Left forelimb (tissue), 1 donor: ENCODE measurements at places on chromosomes 5 and 9.

DNA sequence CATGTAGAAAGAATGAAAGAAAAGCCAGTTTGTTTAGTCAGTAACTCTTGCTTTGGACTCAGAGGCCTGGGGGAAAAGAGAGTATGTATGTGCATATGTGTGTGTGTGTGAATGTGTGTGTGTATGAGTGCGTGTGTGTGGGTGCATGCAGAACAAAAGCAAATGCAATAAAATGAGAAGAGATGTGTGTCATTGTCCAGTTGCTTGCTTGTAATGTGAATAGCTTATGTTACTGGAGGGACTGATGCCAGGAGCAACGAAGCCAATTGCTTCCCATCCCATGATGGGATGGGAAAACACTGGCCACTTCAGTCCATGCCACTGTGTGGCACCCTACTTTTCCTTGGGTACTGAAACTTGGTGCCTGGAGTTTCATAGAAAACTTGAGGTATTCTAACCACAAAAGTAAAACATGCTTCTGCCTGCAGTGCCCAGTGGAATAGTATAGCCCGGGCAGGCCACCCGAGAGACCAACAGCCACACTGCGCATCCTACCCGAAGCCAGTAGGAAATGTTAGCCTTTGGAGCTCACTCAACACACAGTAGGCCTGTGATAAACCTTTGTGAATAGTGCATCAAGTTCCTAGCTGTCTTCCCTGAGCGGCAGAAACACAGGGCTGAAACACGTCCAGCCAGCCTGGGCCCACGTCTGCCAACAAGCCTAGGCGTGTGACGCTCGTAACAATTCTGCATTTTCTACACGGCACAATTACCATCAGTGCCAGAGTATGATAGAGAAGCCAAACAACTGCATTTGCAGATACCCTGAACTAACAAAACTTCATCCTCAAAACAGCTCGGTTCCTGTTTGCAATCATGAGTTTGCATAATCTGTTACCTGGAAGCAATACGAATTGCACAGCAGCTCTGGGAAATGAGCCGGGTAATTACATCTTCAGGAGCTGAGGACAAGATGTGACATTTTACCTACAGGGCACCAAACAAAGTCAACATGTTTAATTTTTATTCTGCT, 198.1 kb downstream of the SYK start:
- no peak for DNase-seq

GRCh38 chr9:22992780-22993179, 546.2 kb downstream of the DMRTA1 start:
- no peak for DNase-seq

DNA sequence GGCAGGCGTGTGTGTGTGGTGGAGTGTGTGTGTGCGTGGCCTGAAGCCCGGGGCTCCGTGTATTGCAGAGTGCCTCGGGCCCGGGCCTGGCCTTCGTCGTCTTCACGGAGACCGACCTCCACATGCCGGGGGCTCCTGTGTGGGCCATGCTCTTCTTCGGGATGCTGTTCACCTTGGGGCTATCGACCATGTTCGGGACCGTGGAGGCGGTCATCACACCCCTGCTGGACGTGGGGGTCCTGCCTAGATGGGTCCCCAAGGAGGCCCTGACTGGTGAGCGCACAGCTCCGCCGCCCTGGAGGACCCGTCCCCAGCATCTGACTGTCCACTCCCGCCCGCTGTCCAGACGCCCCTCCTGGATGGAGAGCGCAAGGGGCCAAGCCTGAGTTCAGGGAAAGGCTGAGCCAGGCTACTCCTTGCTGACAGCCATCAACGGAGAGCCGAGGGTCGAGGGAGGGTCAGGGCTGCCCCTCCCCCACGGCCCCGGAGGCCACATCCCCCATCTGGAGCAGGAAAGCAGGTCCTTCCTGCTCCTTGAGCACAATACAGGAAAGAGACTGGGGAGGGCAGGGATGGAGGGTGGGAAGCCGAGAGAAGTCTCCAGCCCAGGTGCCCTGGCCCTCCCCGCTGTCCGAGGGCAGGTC, 18.4 kb downstream of the SLC6A18 start:
- no peak for DNase-seq

DNA sequence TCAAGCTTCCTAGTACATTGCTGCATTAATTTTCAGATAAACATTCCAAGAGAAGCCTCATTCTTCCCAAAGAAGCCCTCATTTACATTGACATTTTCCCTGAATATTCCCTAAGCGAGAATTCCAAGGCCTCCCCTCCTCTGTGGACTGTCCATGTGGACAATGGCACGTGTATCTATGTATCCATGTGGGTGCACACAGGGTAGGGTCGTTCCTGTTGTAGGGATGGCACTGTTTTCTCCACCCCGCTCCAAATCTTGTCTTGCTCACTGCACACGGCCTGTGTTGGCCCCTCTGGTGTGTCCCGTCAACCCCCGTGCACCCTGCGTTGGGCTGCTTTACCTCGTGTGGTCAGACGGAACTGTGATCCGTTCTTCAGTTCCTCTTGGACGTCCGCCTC, 104.7 kb upstream of the IRX2 start:
- no peak for DNase-seq

- DNase-seq, result no peak
These were observed 407.0 kb upstream of the GRAMD2B start for GRCh38 chr5:126016256-126016655.

- no peak for DNase-seq
These were observed 63.4 kb downstream of the AUH start for GRCh38 chr9:91298311-91298710.

- no peak for DNase-seq
These were observed 11.9 kb upstream of the SRFBP1 start for GRCh38 chr5:121949885-121950284.

GRCh38 chr9:75636427-75637045, 253.9 kb upstream of the PCSK5 start:
- DNase-seq, result no peak

DNA sequence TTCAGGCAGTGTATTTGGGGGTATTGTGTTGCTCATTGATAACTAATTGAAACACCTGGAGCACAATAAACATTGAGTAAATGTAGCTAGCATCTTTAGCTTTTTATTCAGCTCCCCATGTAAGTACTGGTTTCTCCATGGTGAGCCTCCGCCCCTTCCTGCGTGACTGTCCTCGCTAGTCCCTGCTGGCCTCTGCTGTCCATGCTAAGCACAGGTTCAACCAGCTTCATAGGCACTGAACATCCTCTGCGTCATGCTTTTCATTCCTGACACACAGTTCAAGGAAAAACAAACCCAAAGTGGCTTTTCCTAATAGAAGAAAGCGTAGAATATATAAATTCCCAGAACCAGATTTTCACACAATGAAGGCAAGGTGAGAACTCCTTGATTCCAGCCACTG, 27.3 kb upstream of the DAP start:
- no peak for DNase-seq

DNA sequence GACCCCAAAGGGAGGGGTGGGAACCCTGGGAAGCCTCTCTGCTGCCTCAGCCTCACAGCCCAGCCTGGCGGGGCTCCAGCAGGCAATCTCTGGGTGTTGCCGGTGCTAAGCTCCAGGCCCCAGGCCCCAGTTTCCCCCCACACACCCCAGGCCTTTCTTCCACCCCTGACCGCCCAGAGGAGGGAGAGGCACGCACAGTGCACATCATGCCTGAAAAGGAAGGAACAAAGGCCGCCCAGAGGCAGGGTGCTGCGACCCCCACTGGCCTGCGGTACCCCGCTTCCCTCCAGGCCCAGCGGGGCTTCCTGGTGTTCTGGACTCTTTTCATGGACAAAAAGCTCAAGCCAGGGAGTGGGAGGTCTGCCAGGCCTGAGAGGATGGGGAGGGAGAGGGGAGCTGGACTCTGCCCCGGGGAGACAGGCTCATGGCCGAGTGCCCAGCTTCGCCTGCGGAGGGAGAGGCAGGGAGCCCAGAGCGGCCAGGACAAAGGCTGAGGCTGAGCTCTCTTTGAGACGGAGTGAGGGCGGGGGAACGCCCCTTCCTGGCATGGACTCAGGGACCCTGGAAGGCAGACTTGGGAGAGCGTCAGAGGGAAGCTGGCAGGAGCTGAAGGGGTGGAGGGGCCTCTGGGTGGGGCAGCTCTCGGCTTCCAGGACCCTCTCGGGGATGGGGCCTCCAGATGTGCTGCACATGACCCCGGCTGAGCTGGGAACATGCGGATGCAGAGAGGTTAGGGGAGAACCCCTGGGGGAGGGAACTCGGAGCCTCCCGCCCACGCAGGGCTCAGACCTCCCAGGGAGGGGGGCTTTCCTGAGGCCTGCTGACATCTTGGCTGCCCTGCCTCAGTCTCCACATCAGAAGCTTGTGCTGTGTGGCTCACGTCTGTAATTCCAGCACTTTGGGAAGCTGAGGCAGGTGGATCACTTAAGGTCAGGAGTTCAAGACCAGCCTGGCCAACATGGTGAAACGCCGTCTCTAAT, 1.8 kb upstream of the ENTPD2 start:
- peak; percentile 93 for DNase-seq

DNA sequence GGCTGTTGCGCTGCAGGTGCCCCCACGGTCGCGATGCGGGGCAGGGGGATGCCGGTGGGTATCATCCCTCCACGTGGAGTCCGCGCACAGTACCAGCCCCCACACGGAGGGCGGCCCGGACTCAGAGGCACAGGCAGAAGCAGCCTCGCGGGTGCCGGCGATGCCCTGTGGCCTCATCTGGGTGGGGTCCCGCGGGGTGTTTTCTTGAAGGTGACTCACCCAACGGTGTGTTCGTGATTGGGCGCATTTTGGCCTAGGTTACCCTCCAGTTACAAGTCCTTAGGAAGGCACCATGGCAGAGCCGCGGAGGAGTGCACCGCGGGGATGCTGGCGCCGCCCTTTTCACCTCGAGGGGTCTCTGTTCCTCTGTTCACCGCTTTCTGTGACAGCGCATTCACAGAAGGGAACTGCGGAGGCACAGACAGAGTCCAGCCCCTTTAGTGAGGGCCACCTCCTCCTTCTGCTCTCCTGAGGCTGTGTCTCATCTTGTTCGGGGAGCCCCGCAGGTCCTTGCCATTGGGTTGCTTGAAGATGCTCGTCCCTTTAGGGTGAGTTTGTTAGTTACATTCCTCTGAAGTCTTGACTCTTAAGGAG, 21.6 kb upstream of the EXOC3 start:
- no peak for DNase-seq

DNA sequence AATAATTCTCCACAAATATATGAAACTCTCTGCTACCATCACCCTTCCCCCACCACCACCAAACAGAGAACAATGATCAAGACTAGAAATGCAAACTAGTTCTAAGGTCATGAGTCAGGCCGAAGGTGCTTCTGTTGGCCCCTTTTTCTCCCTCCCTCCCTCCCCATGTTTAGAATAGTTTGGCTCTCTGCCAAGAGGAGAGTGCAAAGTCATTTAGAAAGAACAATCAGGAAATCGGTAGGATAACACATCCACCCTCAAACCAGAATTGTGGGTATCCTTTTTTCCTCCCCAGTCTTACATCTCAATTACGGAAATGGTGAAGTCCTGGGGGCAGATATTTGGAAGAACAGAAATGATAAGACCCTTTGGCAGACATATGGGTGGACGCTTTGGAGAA, 170.1 kb downstream of the SLF1 start:
- DNase-seq, result no peak
